BE2C (cell line): ENCODE measurements at places on chromosomes 4 and X.

- DNase-seq = peak; percentile 75
Observed at GRCh38 chrX:41275661-41276609, 58.0 kb upstream of the DDX3X start.

GRCh38 chrX:119687661-119688413 is 5.1 kb downstream of the SEPTIN6 start:
- no peak for DNase-seq

DNA sequence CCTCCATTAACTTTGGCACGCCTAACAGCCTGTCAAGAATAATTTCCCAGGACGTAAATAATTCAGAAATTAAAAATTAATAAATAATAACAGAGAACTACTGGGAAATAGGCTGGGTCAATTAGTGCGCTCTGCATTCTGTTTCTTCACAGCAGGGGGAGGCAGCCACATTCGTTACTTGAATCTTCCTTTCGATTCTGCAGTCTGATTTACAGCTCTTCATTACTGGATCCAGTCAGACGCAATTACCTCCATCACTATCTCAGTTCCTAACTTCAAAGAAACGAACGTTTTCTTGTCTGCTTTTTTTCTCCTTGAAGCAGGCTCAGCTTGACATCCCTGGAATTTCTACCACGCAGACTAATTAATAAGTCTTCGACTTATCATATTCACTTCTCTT is 9.0 kb upstream of the RPL34 start:
- DNase-seq = no peak

DNA sequence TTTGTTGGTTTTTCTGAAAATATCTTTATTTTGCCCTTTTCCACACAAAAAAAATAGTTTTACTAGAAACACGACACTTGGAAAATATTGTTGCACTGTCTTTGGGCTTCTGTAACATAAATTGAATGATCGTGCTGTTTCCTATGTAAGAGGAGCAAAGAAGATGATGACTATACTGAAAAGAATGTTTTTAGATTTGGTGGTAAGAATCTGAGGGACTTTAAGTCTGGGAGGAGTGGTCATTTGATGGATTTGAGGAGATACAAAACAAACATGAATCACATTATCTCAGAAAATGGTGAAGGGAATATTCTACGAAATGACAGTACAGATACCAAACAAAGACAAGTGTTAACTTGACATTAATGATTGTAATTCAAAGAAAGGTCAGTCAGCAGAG is 328.8 kb downstream of the ADAM29 start:
- no peak for DNase-seq

DNA sequence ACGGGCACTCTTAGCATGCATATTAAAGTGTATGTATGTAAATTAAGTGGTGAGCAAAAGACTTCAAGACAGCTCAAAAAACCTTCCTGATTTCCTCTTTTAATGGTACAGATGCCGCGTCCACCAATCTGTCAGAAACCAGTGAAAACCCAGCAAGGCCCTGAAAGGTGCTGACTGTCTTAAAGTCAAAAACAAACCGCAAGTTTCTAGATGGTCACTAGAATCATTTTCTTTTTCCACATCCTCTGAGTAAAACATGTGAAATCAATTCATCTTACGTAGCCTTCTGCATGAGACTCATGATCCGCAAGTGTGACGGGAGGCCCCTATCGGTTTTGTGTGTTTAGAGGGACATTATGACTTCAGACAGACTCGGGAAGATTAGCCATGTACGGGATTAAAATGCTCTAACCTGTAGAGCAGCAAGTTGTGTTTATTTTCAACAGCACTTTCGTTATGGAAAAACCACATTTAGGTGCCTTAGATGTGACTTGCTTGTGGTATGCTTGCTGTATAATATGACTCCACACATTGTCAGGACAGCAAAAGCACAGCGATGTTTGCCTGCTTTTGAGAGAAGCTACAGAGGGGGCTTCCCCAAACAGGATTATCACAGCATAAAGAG is 88.2 kb upstream of the STS start:
- no peak for DNase-seq
